Stimulated activated CD4-positive, alpha-beta T cell treated with anti-CD3 and anti-CD28 coated beads, Interleukin-1b, Interleukin-23, amount 100 ng/mL, for 1 hour (primary cell): ENCODE measurements at places on chromosomes 3 and 15.

DNA sequence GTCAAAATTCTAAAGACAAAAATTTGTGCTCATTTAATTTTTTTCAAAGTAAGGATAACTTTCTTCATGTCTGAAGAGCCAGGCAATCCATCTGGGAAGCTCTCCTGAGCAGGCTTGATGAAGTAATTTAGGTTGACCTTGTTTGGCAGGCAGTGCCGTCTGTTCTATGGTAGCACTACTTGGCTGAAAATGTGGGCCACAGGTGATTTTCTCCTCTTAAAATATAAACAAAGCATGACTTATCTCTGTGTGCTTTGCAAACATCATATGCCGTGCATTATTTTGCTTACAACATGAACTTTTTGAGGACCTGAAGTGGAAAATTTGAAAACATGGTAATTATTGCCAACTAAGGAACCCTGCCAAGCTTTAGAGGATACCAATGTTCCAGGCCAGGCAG, 143.2 kb downstream of the RAP2B start:
- no peak for DNase-seq

GRCh38 chr3:54146506-54147239, 24.3 kb downstream of the CACNA2D3 start:
- DNase-seq = no peak

GRCh38 chr3:42514876-42515275, 12.4 kb downstream of the VIPR1 start:
- DNase-seq = no peak

DNA sequence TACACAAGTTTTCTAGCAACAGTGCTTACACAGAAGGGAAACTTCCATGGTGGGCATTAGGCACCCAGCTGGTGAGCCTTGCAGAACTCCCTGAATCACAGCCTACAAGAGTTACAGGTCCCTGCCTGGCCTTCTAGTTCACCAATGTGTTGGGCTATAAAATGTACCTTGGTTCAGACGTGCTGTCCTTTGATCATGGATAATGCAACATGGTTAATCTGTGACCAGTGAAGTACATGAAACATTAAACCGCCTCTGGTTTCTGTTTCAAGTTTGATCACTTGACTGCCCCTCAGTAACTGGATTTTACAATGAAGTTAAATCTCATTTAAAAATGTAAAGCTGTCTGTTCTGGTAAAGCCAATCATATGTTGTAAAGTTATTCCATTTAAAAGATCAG, 51.8 kb downstream of the FMN1 start:
- DNase-seq = no peak

DNA sequence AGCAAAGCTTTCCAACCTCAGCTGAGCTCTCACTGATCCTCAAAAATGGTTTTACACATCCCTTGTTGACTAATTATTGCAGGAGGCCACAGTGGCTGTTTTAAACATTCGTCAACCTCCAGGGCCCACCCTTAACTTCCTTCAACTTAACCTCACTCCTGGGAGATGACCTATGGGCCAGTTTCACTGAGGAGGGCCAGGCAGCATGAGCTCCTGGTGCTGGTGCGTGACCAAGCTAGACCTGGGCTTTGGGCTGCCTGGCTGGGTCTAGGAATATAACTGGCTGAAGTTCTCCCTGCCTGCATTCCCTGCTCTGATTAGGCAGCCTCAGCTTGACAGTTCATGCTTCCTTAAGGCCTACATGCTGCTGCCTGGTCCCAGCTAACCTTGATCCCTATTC, 273.7 kb upstream of the ATP11B start:
- DNase-seq = no peak

- no peak for DNase-seq
Measured at GRCh38 chr3:54347060-54347459, 224.7 kb downstream of the CACNA2D3 start.

GRCh38 chr15:81113204-81113657, 20.8 kb upstream of the CFAP161 start:
- DNase-seq = no peak

DNA sequence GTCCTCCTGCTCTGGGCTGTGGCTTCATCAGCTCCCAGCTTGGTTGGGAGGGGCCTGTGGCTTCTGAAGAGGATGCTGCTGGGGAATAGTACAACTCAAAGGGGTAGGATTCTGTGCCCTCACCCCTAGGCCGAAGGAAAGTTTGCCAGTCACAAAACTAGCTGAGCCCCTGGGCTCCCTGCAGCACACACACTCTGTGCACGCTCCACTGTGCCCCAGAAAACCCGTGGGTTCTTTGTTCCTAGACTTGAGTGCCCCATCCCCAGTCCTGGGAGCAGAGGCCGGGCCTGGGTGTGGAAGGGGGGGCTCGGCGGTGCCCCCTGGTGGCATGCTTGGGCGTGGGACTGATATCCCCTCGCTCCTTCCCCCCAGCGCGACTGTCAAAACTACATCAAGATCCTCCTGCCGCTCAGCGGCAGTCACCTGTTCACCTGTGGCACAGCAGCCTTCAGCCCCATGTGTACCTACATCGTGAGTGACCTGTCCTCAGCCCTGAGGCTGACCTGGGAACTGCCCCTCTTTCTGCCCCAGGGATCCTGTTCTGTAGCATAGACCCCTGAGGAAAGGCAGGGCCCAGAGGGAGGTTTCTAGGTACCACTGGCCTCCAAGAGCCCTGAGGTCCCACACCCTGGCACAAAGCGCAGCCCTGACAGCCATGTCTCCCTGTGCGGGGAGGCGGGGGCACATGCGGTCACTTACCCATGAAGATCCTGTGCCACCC, 14.2 kb downstream of the CIB1 start:
- DNase-seq = peak; percentile 22

GRCh38 chr15:33618350-33618749, 307.6 kb downstream of the RYR3 start:
- no peak for DNase-seq

DNA sequence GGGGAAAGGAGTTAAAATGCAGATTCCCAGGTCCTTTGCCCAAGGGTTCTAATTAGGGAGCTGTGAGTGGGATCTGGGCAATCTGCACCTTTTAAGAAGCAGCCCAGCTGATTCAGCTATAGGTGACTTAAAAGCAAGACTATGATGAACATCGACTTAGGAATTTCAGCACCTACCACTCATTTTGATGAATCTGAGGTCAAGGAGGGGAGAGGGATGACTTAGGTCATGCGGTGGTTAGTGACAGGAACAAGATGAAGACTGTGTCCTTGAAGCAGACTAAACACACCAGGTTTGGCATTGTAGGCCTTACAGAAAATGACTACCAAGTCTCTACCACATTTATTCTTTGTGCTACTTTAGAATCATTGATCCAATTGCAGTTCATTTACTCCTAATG, 196.3 kb downstream of the DTWD1 start:
- no peak for DNase-seq

DNA sequence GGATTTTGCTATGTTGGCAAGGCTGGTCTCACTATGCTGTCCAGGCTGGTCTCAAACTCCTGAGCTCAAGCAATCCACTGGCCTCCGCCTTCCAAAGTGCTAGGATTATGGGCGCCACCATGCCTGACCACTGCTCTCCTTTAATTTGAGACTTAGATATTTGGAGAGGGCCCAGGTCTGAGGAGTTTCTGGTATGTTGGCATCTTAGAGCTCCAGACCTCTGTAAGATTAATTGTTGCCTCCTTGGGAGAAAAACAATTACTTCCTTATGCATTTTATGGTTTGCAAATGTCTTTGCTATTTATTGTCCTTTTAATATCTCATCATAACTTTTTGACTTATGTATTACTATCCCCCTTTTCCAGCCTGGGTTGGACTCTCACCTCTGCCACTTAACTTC, 2.9 kb downstream of the ZNF774 start:
- DNase-seq = no peak

- no peak for DNase-seq
Measured at GRCh38 chr3:136186846-136187245, 9.3 kb downstream of the MSL2 start.

GRCh38 chr3:21447476-21448151, 303.4 kb downstream of the ZNF385D start:
- no peak for DNase-seq

GRCh38 chr3:194736277-194736895, 50.7 kb downstream of the FAM43A start:
- no peak for DNase-seq

DNA sequence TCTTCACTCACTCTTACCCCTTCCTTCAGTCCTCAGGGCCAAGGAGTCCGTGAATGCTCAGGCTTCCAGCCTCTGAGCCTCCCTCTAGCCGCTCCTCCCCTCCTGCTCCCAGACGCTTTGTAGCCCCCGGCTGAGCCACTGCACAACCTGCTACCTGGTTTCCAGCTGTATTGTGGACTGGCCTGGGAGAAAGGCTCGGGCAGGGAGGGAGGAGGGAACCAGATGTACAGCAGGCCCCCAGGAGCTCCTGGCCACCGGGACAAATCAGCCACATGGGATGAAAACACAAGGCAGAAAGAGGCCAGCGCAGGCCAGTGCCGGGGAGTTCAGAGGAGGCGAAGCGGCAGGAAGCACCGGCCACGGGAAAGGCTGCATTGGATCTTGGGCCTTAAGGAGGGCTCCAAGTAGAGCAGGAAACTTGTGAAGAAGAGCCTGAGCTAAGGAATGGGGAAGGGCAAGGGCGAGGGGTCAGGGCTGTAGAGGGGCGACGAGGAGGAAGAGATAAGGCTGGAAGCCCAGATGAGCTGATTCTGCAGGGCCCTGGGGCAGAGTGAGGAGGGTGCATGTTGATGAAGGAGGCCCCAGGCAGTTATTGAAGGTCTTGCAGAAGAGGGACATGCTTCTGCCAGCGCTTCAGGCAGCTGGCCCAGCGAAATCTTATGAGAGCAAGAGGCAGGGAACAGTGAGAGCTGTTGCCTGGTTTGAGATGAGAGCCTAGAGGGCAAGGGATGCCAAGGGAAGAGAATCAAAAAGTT, 14.3 kb downstream of the CPN2 start:
- no peak for DNase-seq

- no peak for DNase-seq
Measured at GRCh38 chr3:109685084-109686079, 348.0 kb upstream of the DPPA4 start.

DNA sequence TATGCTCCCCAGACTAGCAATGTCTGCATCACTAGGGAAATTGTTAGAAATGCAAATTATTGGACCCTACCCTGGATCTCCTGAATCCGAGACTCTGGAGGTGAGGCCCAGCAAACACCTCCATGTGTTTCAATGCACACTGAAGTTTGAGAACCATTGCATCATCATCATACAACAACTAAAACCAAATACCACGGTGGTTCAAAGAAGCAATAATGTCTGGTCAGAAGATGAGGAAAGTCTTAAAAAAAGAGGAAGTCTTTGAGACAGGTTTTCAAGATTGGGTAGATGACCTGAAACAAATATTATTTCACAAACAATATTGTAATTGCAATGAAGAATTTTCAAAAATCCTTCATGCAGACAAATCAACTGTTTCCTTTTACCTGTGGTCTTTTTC, 60.3 kb upstream of the TRA2B start:
- DNase-seq = no peak
